ENCODE measurements at places on chromosomes 4 and X. TPM values are rescaled to one million over a fixed set of nuclear protein-coding genes. Genes with fewer than 3 reads are reported as not detected.
A peak's percentile ranks its signal among the peaks of the same experiment; 100 is the strongest.

- no peak for DNase-seq
Observed at GRCh38 chr4:26157541-26157940, 163.3 kb upstream of the RBPJ start.

DNA sequence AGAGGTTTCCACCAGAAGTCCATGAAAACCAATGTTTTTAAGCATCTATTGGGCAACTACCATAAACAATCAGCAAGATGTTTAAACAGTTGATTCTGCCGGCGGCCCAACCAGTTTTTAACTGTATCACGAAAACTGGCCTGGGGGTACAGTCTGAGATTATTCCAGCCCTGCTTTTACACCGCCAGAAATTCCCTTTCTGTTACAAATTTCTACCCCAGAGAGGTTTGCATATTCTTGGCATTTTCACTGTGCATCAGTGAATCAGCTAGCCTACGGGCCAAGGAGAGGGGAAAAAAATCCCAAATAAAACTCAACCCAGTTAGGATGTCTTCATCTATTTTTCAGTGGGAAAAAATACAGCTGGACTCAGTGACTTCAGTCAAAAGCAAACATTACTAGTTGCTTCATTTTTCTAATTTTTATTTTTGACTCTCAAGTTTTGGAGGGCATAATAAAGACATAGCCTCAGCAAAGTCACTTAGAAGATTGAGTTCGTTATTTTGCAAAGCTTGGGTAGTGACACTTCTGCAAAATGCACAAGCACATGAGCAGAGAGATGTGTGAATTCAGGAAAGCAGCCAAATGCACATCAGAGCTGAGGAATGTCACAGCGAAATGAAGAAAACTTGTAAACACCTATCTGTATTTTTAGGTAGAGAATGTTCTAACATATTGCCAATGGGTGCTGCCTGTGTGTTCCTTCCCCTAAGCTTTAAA is 167.8 kb upstream of the GK2 start:
- DNase-seq: peak; percentile 10

SLC10A3 gene
- 15.9 TPM for polyA plus RNA-seq

MAGIX gene
- 2.7 TPM for polyA plus RNA-seq

GRCh38 chr4:111064342-111064993 is 441.6 kb upstream of the PITX2 start:
- no peak for DNase-seq

GRCh38 chrX:8731559-8732395 is at the start of gene ANOS1:
Gene ANOS1 (minus strand): TSS chrX:8732137. CDS start chrX:8732036, 101 bp downstream.
- DNase-seq: no peak

GRCh38 chrX:39760930-39761329 is 336.8 kb downstream of the BCOR start:
- DNase-seq: no peak

DNA sequence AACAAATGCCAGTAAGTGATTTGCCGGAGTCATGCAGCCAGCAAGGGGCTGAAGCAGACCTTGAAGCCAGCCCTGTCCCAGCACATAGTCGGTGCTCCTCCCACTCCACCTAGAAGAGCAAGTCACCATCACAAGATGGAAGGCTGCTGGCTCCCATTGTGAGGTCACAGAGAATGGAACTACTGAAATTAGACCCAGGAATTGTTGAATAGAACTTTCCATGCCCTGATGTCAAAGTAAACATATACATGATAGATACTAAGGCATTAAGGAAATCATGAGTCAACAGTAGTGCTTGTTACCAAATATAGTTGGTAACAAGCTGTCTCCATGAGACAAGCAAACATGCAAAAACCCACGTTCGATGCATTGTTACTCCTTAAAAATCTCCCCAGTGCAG is 177.1 kb upstream of the MID1 start:
- no peak for DNase-seq

DNA sequence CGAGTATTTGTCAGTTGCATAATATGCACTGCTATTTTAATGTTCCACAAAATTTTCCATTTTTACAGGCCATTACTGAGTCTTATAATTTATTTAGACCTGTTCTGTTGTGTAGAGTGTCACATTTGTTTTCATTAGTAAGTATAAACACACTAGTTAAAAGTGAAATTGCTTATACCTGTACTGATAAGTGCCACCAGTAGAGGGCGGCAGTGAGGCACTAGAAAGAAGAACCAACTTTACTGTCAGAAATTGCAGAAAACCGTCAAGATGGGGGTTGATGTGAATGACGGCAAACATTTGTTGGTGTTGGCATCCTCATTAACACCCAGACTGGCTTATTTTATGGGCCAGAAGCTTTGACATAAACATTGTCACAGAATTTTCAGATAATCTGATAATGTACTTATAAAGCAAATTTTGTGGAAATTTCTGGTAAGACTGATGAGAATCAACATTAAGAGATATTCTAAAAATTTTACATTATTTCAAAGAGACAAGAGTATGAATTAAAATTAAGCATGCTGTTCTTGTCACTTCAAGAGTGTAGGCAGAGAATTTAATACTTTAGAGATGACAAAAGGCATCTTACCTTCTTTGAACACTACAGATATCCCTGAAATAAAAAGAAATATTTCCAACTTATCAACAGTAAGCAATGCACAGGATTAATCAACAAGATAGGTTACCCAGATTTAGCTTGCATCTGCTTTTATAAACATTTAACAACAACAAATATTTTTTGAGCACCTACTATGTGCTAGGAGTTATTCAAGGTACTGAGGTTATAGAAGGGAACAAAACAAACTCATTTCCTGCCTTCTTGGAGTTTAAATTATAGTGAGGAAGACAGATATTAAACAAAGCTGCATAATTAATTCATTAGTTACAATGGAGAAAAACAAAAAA is 24.9 kb downstream of the ALPK1 start:
- DNase-seq: peak; percentile 25

- DNase-seq: no peak
Observed at GRCh38 chr4:141329174-141329569, 108.5 kb downstream of the ZNF330 start.

GRCh38 chr4:184896868-184897715 is 71.3 kb upstream of the ACSL1 start:
- DNase-seq: no peak

- no peak for DNase-seq
Observed at GRCh38 chr4:66564901-66565651, 894.8 kb upstream of the EPHA5 start.

DNA sequence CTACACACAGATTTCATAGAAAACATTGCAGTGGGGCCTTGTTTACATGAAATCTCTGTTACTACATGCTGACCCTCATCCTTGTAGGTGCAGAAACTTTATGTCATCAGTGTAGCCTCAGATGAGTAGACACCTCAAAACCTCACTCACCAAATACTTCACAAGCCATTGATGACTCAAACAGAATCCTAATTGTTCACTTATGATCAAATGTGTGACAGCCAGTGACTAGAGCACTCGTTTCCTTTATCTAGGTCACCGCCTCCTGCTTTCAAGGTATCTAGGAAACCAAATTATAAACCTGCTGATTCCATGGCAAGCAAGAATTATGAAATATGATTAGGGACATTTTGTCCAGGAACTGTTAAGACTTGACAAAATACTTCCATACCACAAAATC is 255.8 kb upstream of the GPRIN3 start:
- no peak for DNase-seq

DNA sequence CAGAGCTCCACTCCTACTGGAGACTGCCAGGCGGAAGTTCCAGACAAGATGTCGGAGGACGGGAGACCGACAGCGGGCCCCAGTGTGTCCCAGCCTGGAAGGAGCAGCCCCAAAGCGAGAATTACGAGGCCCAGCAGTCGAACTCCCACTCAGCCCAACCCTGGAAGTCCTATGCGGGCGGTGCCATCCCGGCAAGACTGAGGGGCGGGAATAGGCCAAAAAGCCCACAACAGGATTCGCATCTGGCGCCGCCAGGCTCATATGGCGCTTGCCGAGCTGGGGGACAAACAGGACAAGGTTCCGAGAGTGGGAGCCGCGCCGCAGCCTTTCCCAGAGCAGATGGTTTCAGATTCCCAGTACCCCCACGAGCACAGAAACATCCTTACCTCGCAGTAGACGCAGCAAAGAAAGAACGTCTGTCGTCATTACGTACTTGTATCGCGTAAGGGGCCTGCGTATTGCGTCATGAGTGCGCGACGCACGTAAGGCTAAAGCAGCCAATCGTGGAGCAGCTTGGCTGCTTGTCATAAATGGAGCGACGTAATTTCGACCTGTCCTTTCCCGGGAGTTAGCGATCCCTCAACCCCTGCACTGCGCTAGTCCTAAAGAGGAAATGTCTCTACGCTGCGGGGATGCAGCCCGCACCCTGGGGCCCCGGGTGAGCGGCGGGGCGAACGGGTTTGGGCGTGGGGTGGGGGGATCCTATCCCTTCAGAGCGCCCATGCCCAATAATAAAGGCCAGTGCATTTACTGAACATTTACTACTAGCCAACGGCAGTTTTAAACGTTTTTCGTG is at the start of the genes LIAS and RPL9:
TSS of gene LIAS (plus strand) at position 552 of the 796 bp plus-strand sequence. CDS start at position 614, 62 bp downstream.
TSS of gene RPL9 (minus strand) at position 418 of the 796 bp plus-strand sequence. CDS start 483 bp downstream, outside the sequence.
- DNase-seq: peak; percentile 99

DNA sequence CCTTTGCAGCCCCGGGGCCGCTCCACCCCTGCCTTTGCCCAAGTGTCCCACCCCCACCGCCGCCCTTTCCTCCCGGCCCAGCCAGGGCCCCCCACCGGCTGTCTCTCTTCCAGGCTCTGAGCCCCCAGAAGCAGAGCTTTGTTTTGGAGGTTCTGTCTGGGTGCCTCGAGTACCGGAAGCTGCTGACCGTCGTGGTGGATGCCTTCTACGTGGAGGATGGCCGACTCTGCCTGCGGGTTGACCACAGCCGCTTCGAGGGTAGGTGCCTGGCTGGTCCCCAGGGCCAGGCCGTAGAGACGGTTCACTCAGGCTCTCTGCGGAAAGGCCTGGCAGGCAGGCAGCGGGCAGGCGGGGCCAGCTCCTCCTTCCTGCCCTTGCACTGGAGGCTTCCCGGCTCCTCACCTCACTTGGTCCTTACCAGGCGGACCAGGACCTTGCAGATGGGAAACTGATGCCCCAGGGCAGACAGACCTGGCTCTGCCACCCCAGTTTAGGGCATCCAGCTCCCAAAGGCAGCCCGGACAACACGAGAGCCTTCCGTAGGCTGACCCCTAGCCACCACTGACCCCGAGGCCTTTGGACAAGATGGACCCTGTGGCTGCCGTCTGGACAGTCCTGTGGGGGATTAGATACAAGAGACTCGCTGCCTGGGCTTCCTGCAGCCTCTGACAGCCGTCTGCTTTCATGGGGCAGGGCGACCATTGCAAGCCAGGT is 18.2 kb downstream of the CFAP99 start:
- DNase-seq: no peak

DNA sequence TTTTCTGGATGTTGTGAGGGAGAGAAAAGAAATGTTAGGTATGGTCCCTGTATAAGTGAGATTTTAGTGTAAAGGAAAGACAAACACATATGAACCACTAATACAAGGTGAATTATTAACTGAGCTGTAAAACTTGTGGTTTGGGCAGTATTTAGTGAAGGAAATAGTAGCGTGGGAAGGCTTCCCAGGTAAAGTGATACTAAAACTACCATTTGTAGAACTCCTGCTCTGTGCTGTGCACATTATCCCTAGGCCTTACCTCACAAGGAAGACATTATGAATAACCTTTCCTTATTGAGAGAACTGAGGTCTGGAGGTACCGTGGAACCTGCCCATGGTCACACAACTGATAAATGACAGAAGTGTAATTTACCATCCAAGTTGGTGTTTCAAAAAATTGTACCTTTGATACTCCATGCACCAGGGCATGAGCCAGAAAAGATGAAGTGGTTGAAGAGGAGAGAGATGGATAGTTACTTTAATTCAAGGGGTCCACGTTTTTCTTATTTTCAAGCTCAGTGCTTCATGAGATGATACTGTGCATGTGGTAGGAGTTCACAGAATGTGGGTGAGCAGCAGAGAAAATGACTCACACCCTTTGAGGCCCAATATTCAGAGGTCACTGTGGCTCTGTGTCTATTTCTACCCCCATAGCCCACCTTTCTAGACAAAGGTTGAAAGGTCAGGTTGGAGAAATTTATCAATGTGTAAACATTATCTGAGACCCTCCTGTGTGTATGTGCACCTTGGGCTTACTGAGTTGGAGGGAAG is 2.6 kb upstream of the VSIG4 start:
- no peak for DNase-seq

SRPK3 gene
- polyA plus RNA-seq: 0.72 TPM

- no peak for DNase-seq
Observed at GRCh38 chr4:67915400-67915966, 31.7 kb upstream of the TMPRSS11D start.

CDX4 gene
- polyA plus RNA-seq: not detected

GRCh38 chrX:69156638-69157037 is 8.6 kb downstream of the PJA1 start:
- no peak for DNase-seq

DNA sequence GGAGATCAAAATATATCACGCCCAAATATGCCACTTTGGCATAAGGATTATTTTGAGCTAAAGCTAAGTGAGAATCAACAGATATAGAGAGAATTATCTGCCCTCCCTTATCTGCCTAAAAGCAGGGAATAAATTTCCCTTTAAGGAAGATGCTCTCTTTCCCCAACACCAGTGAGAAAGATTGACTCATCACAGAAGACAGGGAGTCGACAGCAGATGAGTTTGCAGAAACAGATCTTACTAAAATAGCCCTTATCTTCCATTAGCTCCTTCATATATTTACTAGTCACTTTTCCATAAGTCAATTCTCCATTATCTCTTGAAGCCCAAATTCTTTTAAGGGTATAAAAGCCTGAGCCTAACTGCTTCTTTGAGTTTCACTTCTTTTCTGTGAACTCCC is 156.6 kb downstream of the CAMK2D start:
- no peak for DNase-seq

- no peak for DNase-seq
Observed at GRCh38 chr4:99833756-99834155, 17.1 kb downstream of the DAPP1 start.

GRCh38 chrX:65926095-65927019 is 113.5 kb downstream of the VSIG4 start:
- DNase-seq: no peak

GRCh38 chr4:154503598-154503997 is 12.0 kb upstream of the DCHS2 start:
- DNase-seq: no peak

SPATA4 gene
- polyA plus RNA-seq: 1.1 TPM

ADRA2C gene
- polyA plus RNA-seq: 5.1 TPM

ATP2B3 gene
- 0.11 TPM for polyA plus RNA-seq

- no peak for DNase-seq
Observed at GRCh38 chr4:30968926-30969325, 248.8 kb downstream of the PCDH7 start.

DNA sequence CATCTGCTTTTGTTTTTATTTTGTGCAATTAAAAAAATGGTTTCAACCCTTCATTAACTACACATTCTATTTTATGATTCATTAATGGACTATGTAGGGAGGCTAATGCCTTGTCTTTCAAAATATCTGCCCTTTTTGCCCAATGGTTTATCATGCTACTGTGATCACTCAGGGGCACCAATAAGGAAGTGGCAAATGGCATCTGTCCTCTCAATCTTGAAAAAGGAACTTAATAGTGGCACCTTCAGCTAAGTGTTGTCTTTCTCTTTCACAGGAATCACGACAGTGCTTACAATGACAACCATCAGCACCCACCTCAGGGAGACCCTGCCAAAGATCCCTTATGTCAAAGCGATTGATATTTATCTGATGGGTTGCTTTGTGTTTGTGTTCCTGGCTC is 57.1 kb downstream of the COMMD8 start:
- DNase-seq: no peak

SNCA gene
- polyA plus RNA-seq: 67.6 TPM

- DNase-seq: no peak
Observed at GRCh38 chr4:101857176-101857575, 66.6 kb downstream of the BANK1 start.

MSANTD1 gene
- polyA plus RNA-seq: 0.29 TPM

TREX2 gene
- 0.24 TPM for polyA plus RNA-seq
